ENCODE measurements at places on chromosomes 11 and 22.

DNA sequence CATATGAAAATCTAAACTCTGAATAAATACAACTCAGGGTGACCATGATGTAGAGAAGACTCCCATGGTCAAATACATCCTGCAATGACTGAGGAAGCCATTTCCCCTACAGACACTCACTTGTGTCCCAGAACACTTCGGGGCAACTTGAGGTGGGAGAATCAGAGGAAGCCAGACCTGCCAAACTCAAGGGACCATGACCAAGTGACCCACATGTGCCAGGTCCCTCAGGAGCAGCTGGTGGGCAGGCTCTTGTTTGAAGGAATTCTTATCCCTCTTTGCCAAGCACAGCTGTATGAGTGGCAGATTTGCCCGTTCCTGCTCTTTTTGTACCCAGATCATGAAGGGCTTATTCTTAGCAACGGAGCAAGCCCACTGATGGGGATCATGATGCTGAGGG lies 17.8 kb downstream of the SPATA19 start:
- DNase-seq, result no peak

DNA sequence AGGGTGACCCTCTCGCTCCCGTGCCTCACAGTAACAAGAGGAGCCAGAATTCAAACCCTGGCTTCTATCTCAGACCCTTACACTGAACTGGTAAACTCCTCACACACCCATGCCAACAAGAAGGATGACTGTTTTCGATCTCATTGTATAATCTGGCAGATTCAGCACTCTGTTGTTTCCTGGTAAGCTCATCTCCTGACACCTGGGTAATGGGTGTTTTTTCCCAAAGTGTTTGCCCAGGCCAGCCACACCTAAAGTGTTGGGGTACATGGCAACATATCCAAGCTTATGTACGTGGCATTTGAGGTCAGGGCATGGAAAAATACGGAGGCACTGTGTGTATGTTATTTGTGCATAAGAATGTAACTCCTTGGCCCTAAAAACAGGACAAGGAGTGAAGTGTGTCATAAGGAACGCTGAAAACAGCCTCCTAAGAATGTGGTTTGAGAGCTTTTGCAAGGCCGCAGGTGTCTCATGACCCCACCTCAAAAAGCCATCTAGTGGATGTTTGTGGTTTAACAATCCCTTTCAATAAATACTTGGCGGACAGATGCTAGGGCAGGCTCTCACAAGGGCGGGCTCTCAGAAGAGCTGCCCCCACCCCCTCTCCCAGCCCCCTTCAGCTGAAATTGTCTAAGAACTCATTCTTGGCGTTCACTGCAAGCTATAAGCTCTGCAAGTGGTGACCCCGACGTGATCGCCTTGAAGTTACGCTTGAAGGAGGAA lies at the start of gene MS4A15:
TSS of gene MS4A15 (plus strand) at position 561 of the 726 bp plus-strand sequence. CDS start 6,867 bp downstream, outside the sequence.
- DNase-seq, result no peak

GRCh38 chr22:35368386-35368785 lies 12.5 kb upstream of the HMOX1 start:
- DNase-seq, result no peak

DNA sequence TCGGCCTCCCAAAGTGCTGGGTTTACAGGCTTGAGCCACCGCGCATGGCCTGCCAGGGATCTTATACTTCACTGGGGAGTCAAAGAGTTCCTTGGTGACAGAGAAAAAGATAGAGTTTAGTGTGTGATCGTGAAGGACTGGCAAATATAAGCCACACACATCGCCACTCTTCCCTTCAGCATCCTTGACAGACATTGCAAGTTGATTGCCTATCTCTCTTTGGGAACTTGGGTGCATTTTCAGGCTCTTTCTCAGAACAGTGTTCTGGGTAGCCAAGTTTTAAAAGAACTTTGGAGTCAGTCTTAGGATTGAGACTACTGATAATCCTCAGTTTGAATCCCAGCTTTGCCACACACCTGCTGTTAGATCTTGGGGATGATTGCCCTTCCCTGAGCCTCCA lies 19.8 kb downstream of the MIAT start:
- DNase-seq, result no peak

DNA sequence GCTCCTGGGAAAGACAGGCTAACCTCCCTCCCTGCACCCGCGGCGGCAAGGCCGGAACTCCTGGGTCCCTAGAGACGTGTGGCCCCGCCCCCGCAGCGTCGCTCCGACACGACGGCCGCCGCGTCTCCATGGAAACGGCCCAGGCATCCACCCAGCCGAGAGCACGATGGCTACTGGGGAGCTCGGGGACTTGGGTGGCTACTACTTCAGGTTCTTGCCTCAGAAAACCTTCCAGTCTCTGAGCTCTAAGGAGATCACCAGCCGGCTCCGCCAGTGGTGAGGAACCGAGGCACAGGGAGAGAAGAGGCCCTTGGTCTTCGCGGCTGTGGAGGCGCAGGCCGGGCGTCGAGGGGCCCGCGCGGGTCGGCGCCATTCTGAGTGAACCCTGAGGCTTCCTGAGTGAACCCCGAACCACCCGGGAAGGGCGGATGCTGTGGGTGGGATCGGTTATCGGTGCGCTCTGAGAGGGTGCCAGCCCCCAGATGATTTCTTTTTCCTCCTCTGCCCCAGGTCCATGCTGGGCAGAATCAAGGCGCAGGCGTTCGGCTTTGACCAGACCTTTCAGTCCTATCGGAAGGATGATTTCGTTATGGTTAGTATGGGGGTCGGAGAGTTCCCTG lies at the start of gene CFAP300:
TSS of gene CFAP300 (plus strand) at position 133 of the 620 bp plus-strand sequence. CDS start at position 167, 34 bp downstream.
- no peak for DNase-seq

- DNase-seq, result no peak
Measured at GRCh38 chr11:62948765-62949320, 27.7 kb upstream of the CHRM1 start.

DNA sequence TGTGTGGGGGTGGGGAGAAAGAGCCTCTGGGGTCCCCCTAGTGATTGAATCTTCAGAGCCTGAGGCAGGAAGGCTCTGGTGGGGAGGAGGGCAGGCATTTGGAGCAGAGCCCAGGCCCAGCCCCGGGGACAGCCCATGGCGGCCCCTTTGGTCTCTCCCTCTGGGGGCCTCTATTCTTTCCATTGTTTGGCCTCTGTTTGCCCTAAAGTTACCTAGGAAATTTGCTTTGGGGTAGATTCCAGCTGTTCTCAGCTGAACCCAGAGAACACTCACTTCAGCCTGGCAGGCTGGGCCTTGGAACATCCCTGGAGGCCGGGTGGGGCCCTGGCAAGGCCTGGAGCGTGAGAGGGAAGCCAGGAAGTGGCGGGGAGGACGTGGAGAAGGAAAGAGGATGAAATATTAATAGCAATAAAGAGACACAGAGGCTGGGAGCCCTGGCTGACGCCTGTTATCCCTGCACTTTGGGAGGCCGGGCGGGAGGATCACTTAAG lies 22.9 kb upstream of the A4GALT start:
- DNase-seq, result no peak

GRCh38 chr11:3154001-3154599 lies 11.0 kb downstream of the OSBPL5 start:
- DNase-seq, result no peak

- no peak for DNase-seq
Measured at GRCh38 chr22:42581762-42582716, 28.3 kb downstream of the SERHL2 start.

DNA sequence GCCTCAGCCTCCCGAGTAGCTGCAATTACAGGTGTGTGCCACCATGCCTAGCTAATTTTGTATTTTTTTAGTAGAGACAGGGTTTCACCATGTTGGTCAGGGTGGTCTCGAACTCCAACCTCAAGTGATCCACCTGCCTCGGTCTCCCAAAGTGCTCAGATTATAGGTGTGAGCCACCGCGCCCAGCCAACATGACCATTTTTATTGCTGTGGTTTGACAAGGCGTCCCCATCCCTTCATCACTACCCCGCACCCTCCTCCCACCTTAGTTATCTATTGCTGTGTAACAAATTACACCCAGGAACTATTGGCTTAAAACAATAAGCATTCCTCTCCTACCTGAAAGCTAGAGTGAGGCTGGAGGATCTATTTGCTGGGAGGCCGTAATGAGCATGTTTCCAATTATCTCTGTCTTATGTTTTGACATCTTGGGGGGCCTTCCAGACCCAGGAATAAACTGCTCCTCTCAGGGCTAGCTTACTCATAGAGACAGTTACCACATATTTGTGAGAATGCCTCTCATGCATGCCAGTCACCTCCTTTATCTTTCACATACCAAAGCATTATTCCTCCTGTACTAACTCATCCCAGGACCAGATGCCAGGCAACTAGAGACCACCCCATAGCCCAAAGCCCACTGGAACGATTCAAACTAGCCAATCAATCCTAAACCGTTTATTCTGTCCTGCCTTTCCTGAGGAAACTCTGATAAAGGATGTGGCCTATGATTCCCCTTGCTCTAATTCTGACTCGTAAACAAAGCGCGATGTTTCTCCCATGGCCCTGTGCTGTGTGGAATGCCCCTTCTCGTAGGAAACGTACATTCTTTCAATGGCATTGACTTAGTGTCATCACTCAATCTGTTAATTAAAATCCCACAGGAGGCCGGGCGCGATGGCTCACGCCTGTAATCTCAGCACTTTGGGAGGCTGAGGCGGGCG lies 19.4 kb downstream of the SNU13 start:
- DNase-seq, result no peak

DNA sequence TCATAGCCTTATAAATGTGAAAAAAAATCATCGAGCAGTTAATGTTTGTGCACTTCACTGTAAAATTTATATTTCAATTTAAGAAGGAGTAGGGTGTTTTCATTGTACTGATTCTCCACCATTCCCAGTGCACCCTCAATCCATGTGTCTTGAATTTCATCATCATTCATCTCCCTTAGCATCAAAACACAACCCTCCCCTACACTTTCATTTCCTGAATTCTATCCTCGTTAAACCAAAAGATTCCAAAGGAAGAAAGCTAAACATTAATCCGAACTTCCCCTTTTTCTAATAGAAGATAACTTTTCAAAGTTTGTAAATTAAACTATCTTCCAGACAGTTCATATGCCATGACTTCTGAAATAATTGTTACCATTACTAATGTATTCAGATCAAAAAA lies 34.1 kb upstream of the OR8B8 start:
- no peak for DNase-seq

DNA sequence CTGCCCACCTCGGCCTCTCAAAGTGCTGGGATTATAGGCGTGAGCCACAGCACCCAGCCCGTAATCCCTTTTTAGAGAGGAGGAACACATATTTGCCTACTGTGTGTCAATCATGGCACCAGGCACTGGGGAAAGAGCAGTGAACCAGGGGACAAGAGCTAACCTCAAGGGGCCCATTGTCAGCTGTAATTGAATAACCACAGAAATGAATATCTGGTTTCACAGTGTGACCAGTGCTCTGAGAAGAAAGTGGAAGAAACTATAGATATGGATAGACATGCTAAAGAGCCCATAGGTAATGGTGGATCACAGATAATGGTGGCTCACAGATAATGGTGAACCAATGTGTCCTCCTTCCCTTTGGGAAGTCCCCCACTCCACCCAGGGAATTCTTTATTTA lies 8.6 kb upstream of the KCTD14 start:
- no peak for DNase-seq

GRCh38 chr22:39527481-39527961 lies 5.0 kb downstream of the RPS19BP1 start:
- DNase-seq, result no peak

DNA sequence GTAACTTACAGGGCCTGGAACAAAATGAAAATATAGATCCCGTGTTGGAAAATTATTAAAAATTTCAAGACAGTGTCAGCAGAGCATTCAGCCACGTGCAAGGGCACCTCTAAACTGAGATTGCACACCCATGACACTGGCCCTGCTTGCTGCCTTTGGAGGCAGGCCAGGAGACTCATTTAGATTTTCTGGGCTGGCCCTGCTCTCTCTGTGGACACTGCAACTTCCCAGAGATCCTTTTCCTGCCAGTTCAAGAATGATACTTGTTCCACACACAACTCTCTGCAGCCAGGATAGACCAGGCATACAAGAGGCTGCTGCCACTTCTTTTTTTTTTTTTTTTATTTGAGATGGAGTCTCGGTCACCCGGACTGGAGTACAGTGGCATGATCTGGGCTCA lies 56.7 kb upstream of the PTPRJ start:
- DNase-seq, result no peak

GRCh38 chr11:82754410-82754809 lies 20.7 kb upstream of the FAM181B start:
- no peak for DNase-seq

- DNase-seq, result no peak
Measured at GRCh38 chr11:27820249-27820648, 120.0 kb upstream of the BDNF start.

DNA sequence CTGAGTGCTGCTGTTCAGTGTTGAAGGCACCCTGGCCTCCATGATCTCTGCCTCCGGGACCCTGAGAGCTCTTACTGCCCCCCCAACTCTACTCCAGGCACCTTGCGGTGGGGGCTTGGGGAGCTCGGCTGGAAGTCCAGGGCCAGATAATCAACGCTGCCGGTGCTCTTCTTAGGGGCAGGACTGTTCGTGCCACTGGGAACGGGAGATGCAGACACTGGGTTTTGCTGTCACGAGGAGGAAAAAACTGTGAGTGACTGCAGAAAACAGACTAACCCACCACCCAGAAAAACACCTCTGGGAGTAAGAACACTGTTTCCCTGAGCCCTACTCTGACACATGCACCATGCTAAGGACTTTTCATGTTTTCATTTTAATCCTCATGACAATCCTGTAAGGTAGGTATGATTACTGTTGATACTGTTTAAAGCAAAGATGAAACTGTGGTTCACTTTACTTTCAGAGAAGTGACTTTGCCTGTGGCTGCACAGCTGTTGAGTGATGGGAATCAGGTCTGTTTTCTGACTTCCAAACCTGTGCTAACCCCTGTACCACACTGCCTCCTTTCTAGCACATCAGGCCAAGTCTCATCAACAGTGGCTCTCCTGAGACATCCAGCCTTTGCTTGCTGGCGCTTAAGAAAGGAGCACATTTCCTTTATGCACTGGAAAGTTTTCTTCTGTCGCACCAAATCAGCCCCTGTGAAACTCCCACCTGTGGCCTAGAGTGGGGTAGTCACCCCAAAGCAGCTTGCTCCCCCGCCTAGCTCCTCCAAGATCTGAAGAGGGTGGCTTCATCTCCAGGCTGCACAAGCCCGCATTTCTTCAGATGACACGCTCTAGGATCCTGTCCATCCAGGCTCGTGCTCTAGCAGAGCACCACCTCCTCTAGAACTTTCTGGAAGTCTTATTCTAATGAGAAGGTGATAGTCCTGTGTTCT lies 31.8 kb downstream of the USP35 start:
- DNase-seq, result no peak

GRCh38 chr11:33266393-33267215 lies 9.4 kb downstream of the HIPK3 start:
- no peak for DNase-seq

- DNase-seq, result no peak
Measured at GRCh38 chr22:48765595-48765994, 1062.1 kb downstream of the BRD1 start.

DNA sequence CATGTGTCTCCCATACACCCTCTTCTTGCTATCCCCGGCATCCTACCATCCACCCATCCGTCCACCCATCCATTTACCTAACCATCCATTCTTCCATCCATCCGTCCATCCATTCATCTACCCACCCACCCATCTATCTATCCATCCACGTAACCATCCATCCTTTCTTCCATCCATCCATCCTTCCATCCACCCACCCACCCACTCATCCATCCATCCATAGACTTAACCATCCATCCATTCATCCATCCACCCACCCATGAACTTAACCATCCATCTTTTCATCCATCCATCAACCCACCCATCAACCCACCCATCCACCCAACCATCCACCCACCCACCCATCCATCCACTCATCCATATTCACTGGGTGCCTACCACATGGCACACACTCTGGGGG lies 10.6 kb upstream of the CDC42EP2 start:
- DNase-seq, result no peak

All from SIG-M5 (cell line).